ENCODE measurements at places on chromosomes 4 and X.
A peak's percentile ranks its signal among the peaks of the same experiment; 100 is the strongest.

DNA sequence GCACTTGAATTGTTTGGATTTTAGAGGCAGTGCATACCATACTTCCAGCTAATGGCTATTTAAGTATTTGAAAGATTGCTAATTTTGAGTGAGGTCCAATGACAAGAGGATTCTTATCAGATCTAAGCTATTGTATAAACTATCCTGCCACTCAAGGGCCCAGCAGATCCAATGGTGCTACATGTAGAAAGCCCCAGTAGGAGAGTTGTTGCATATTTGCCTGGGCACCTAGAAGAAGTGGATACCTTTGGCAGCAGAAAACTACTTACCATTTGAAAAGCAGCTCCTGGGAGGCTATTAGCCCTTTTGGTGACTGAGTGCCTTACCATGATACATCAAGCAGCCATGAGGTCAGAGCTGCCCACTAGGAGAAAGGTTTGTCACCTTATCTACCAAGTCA, 447.3 kb downstream of the C4orf33 start:
- no peak for DNase-seq

- no peak for DNase-seq
Measured at GRCh38 chr4:54104907-54105306, 4.9 kb downstream of the GSX2 start.

DNA sequence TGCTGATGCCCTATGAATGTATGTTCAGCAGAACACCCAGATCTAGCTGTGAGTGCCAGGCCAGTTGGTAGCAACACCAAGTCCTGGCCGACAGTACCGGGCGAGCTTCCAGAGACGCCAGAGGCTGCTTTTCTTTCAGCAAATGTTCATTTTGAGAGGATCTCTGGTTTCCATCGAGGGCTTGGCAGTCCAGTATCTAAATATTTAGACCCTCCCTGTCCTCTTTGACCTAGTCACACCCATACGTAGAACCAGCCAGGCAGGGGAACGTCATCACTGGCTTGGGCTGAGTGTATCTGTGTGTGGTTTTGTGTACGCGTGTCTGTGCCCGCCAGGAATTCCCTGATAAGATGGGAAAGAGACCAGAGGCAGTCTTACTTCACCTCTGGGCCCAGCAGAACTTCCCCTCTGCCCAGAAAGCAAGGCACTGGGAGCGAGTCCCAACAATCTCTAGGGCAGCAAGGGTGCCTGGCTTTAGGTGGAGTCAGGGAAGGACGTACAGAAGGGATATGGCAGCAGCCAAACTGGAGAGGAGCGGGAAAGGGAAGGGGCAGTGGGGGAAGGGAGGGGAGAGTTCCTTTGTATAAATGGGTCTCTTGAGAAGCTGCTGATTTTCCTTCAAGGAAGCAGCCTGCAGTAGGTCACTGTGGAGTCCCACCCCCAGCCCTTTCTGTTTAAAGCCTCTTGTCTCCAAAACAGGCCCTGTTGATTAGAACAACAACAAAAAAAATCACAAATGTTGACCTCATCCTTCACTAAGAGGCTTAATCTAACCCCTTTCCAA, 15.0 kb upstream of the ELF4 start:
- peak; percentile 79 for DNase-seq

GRCh38 chr4:165077034-165077578, 23.4 kb downstream of the TRIM75 start:
- DNase-seq = no peak

- no peak for DNase-seq
Measured at GRCh38 chrX:24201216-24201615, 51.7 kb downstream of the ZFX start.

- no peak for DNase-seq
Measured at GRCh38 chr4:19838858-19839257, 412.8 kb upstream of the SLIT2 start.

Measured in MCF 10A (cell line).